Thyroid gland (tissue), 4 donors: ENCODE measurements at places on chromosomes 13 and 19. TPM values are rescaled to one million over a fixed set of nuclear protein-coding genes. Genes with fewer than 3 reads are reported as not detected.

GRCh38 chr19:38389101-38389925 lies 816 bp downstream of the SPRED3 start:
- no peaks in the 10 kb centered on the region for H3K27me3 ChIP-seq
- no peaks in the 10 kb centered on the region for H3K36me3 ChIP-seq
- no peak overlapping the region for H3K4me3 ChIP-seq
- DNase-seq: peak; percentile 27
- peak overlapping the region; percentile 28 for H3K27ac ChIP-seq
- H3K4me1 ChIP-seq: peaks cover 26% of the 10 kb centered on the region

DNA sequence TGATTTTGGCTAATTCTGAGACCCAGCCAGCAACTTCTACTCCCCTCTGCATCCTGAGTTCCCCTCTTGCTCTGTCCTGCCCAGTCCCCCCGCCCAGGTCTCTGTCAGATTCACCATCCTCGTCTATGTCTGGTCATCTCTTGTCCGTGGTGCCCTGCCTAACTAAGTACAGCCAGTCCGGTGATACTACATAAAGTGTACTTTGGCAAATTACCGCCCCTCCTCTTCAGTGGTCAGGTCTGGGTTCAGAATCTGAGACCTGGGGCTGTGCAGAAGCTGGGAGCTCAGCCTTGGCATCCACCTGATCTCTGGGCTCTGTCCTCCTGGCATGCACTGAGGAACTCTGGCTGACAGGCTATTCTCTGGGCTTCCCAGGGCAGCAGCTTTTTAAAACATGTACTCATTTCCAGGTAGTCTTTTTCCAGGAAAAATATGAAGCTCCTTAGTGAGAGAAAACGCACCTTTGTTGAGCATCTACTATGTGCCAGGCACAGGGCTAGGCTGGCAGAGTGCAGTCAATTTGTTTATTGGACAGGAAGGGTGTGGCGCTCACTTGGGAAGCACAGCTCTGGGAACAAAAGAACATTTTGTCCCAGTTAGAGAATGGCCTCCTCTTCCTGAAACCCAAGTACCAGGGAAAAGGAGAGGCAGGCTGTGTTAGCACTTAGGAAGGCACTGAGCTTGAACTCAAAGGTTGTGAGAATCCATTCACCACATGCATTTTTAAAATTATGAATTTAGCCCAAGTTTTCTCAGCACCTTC lies 88.9 kb downstream of the TSHZ3 start:
- no peaks in the 10 kb centered on the region for H3K27me3 ChIP-seq
- peaks cover 23% of the 10 kb centered on the region for H3K4me1 ChIP-seq

TLE2 gene
- 91.0 TPM for total RNA-seq

GRCh38 chr13:85405316-85405897 lies 393.8 kb downstream of the SLITRK6 start:
- no peak overlapping the region for H3K4me3 ChIP-seq
- DNase-seq: no peak
- H3K36me3 ChIP-seq: no peaks in the 10 kb centered on the region
- H3K4me1 ChIP-seq: no peaks in the 10 kb centered on the region

DMPK gene
- total RNA-seq: 32.6 TPM
